ENCODE measurements at places on chromosomes 2 and 18.

GRCh38 chr2:156562124-156562523 lies 125.9 kb downstream of the GPD2 start:
- DNase-seq: no peak

- no peak for DNase-seq
Observed at GRCh38 chr2:151150331-151151320, 111.0 kb downstream of the RBM43 start.

- no peak for DNase-seq
Observed at GRCh38 chr2:96788442-96789244, 27.4 kb upstream of the CNNM3 start.

- no peak for DNase-seq
Observed at GRCh38 chr2:169069341-169069740, at the start of gene DHRS9. DHRS9 (plus strand) TSS chr2:169069563; CDS start chr2:169081582, 12,019 bp downstream.

- no peak for DNase-seq
Observed at GRCh38 chr2:74037379-74037860, 52.7 kb downstream of the TET3 start.

DNA sequence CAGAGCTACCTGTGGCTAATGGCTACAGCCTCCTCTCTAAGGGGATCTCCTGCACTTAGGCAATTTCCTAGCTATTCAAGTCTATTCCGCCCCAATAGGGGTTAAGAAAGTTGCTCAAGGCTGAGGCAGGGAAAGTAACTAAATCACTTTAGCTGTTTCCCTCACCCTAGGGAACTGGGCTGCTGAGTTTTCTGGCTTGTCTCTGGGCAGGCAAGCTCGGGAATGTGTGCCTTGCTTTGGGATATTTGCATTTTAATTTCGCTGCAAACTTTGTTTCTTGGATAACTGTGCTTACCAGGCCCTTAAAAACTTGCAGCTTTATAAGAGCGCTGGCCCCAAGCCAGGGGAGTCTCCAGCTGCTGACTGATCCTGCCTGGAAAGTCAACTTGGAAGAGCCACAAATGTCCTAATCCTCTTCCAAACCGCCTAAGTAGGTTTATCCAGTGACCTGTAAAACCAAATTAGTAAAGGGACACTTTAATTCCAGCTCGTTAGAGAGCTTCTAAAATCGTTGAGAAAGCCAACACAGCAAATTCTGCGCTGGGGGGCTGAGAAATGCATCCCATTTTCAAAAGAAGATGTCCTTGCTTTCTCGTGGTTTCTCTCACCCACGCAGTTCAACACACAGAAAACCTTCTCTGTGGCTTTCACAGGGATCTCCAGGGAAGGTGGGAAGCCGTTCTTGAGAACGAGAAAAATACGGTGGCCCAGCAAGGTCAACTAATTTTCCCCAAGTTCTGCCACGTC lies 59.5 kb upstream of the SP3 start:
- DNase-seq: no peak

DNA sequence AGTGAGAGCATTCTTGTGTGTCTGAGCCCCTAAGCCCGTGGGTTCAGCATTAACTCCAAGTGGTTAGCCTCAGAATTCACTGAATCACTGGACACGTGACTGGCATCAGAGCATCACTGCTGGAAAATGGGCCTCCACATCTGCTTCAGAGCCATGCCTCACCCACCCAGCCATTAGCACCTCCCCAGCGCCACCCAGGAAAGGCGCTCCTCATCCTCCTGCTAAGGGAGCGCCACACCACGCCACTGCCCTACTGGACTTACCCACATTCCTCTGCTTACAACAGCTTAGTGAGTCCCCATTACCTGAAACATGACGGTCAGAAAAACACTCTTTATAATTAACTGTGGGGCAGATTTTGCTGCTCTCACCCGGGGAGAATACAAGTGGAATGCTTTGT lies 442.6 kb upstream of the MYT1L start:
- DNase-seq: no peak

DNA sequence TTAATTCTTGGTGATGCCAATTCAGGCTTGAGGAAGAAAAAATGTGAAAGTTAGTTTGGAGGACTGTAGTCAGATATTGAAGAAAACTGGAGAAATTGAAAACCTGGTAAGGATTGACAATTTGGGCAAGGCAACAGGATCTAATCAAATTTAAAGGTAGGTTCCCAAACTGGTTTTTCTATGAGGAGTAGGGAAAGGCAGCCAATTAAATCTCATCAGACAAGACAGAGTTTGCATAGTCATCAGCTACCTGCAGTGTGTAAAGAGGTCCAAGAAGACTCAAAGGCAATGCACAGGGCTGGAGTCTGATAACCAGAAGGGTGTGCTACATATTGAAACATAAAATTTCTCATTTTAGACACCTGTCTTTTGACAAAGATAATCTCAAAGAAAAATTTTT lies 16.0 kb upstream of the CAB39 start:
- DNase-seq: no peak

GRCh38 chr2:173432049-173432754 lies 77.5 kb downstream of the CDCA7 start:
- DNase-seq: no peak

DNA sequence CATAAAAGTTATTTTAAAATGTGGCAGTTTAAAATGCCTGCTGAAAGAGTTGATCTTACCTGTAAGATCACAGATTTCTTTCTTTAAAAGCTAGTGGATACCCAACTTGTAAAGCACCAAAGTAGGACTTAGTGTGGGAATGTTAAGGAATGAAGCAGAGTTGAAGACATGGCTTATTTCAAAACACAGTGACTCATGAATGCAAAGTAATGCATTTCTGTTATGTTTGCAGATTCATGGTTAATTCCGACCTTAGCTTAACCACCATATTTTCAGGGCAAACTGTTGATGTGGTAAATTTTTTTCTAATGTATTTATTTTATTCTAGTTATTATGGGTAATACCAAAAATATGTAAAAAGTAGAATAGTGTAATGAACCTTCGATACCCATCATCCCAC lies 206.8 kb upstream of the FOSL2 start:
- DNase-seq: no peak

DNA sequence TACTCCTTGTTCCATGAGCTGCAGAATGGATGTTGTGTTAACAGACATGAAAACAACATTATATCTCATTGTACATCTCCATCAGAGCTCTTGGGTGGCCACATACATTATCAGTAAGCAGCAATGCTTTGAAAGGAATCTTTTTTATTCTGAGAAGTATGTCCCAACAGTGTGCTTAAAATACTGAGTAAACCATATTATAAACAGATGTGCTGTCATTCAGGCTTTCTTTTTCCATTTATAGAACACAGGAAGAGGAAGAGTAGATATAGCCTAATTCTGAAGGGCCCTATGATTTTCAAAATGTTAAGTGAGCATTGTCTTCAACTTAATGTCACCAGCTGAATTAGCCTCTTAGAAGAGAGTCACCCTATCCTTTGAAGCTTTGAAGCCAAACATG lies 44.3 kb upstream of the CABYR start:
- DNase-seq: no peak

GRCh38 chr18:78511666-78512601 lies 467.7 kb upstream of the SALL3 start:
- no peak for DNase-seq
